Pancreas (tissue), 10 donors: ENCODE measurements at places on chromosomes 2 and 18.

- DNase-seq: no peak
Observed at GRCh38 chr18:74817576-74817975, 219.9 kb downstream of the ZNF407 start.

- DNase-seq: peak; percentile 94
Observed at GRCh38 chr2:235049069-235049468, 97.3 kb downstream of the SH3BP4 start.

DNA sequence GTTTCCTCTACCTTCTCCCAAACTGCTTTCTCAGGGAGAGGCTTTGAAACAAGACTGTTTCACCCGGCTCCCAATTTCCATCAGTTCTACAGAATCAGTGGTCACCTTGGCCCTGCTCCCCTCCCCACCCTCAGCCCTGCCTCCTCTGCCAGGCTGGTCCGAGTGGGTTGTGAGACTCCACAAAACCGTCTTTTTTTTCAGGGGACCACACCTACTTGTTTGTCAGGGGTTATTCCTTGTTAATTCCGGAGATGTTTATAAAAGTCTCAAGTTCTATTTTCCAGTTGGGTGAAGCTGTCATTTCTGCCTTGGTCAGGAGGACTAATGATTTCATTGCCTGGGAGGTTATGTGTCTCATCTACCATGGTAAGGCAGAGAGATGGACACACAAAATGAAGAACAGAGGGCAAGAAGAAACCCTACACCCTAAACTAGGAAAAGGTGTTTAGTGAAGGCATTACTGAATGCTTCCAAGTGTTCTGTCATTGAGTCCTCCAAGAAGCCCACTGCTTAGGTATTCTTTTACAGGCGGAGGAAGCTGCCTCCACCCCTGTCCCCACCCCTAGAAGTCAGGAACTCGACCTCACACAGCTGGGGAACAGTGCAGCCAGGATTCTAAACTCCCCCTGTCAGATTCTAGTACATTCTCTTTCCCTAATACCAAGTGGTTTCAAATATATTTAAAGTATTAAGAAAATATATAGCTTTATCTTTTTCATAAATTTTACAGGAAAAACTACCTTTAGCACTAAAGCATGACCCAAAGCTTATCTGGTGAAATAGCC lies 46.3 kb downstream of the COPS8 start:
- DNase-seq: no peak

- DNase-seq: no peak
Observed at GRCh38 chr2:196657333-196657732, 17.8 kb downstream of the CCDC150 start.

DNA sequence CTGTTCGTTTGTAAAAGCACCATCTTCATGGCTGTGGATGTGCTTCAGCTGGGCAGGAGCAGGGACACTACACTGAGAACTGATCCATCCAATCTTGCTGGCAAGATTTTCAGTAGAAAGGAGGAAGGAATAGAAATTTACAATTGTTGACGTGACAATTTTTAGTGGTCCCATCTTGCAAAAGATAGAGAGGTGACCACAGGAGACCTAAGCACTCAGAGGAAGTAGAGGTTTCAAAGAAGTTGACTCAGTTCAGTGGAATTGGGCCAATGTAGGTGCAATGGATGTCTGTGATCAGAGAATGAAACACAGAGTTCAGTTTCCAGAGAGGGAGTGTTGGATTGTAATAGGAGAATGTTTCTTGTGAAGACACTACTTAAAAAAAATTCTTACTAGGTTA lies 1.4 kb downstream of the UGT1A5 start:
- DNase-seq: no peak

DNA sequence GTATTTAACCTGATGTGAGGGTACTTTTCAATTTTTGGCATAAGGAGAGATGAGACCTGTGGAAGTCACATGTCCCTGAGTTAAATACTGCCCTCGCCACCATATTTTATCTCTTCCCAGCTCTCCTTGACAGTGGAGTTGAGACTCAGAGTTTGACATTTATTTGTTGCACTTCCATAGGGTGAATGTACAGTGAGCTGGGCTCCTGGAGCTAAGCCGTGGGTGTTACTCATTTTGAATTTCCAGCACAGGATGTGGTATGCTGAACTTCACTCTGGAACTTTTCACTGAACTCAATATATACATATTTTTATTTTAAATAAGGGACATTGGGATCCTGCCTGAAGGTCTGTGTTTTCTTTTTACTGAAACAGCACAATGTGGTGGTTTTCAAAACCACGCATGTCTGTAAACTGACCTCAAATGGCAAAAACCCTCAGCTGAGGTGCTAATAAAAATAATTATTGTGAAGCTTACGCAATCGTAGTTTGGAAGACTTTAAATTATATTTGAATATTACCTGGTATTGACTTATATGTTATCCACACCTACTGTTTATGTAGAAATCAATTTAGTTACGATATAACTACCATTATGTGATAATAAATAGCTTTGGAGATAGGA lies 12.1 kb downstream of the RNF144A start:
- no peak for DNase-seq

DNA sequence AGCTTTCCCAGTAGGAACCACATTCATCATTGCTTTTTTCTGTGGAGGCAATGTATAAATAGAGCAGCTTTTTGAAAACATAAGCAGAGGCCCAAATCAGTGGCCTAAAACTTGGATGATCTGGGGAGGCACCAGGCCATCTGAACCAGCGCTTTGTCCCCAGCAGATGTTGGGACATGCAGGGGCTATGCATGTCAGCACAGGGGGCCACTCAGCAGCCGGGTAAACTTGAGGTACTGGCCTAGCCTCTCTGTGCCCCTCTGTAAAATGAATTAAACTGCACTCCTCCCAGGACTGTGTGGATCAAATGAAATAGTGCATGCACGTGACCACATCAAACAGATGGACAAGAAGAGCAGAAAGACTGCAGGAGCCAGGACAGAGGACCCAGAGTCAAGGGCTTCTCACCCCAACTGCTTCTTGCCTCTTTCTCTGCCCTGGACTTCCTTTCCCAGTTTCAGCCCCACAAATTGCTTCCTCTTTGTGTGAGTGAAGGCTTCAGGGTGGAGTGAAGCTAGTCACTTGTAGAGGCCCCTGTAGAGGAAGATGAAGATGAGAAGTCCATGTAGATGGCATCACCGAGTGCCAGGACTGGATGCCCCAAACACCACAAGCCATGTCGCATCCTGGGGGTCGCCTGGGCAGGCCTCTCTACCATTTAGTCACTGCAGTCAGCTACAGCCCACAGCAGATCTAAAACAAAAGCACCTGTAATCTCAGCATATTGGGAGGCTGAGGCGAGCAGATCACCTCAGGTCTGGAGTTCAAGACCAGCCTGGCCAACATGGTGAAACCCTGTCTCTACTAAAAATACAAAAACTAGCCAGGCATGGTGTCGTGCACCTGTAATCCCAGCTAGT lies 53.2 kb downstream of the IMPA2 start:
- no peak for DNase-seq

- no peak for DNase-seq
Observed at GRCh38 chr2:168490015-168490874, 34.2 kb downstream of the CERS6 start.

DNA sequence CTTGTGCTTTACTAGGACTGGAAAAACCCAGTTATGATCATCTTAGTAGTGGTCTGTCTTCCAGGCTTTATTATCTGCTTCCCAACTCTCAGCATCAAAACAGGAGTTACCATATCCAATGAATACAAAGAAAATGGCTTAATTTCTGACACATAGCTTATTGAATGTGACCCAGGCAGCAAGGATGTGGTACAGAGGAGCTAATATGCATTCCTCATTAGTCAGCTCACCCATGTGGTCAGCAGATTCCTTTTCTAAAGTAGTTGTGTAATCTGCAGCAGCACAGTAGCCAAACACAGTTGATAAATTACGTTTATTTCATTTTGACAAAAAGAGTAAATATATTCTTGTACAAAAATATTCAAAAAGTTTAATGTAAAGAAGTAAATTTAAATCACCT lies 43.6 kb downstream of the TSPYL6 start:
- DNase-seq: no peak

DNA sequence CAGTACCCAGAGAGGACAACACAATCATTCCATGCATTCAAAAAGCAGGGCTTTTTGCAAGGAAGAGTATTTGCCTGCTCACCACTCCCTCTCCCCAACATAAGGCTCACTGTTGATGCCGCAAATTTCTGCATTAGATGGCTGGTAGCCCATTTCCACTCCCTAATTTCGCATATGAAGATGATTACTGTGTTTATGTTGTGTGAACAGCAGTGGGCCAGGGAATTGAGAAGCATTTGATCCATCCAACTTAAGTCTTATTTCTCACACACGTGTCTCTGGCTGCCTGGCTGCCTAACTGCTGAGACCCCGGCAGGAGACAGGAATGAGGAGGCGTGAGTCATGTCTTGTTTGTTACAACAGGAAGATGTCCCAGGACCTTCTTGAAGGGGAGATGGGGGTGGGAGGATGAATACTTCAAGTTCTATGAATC lies 294.1 kb downstream of the ALK start:
- no peak for DNase-seq

GRCh38 chr2:170088776-170089175 lies 89.2 kb upstream of the MYO3B start:
- no peak for DNase-seq

- DNase-seq: no peak
Observed at GRCh38 chr2:220506466-220506865, 879.0 kb downstream of the SLC4A3 start.

DNA sequence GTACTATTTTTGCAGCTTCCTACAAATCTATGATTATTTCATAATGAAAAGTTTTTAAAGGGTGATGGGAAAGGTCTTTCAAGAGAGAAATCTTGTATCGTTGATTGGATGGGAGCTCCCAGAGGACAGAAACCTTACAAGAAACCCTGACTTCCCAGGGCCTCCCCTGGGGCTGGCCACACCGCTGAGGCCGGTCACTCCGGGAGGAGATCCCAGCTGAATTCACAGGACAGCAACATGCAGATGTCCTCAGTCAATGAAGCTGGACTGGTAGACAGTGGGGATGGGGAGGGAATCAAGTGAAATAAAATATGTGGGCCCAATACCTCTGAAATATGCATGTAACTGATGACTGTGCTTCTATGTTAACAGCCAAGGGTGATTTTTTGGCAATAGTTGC lies 135.6 kb downstream of the TFCP2L1 start:
- DNase-seq: no peak

GRCh38 chr2:138474100-138474825 lies 27.3 kb upstream of the SPOPL start:
- no peak for DNase-seq

- no peak for DNase-seq
Observed at GRCh38 chr18:55868909-55869308, 280.9 kb upstream of the TCF4 start.

- peak; percentile 77 for DNase-seq
Observed at GRCh38 chr18:3044931-3045698, 32.2 kb upstream of the LPIN2 start.

- DNase-seq: no peak
Observed at GRCh38 chr2:120600786-120601185, 134.9 kb upstream of the GLI2 start.

DNA sequence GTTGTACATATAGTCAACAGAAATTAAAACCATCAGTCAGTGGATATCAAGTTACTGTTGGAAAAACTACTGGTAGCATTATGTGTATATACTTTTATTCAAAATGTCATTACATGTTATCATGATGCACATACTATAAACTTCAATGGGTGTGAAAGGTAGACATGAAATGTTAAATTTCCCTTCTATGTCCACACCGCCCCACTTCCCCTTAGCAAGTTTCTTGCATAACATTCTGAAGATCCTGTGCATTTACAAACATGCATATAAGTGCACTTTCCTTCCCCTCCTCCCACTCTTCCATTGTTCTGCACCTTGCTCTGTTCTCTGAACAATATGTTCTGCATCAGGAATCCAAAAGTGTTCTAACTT lies 16.6 kb upstream of the HK2 start:
- DNase-seq: no peak

- no peak for DNase-seq
Observed at GRCh38 chr18:47120428-47120827, 29.9 kb downstream of the HDHD2 start.

DNA sequence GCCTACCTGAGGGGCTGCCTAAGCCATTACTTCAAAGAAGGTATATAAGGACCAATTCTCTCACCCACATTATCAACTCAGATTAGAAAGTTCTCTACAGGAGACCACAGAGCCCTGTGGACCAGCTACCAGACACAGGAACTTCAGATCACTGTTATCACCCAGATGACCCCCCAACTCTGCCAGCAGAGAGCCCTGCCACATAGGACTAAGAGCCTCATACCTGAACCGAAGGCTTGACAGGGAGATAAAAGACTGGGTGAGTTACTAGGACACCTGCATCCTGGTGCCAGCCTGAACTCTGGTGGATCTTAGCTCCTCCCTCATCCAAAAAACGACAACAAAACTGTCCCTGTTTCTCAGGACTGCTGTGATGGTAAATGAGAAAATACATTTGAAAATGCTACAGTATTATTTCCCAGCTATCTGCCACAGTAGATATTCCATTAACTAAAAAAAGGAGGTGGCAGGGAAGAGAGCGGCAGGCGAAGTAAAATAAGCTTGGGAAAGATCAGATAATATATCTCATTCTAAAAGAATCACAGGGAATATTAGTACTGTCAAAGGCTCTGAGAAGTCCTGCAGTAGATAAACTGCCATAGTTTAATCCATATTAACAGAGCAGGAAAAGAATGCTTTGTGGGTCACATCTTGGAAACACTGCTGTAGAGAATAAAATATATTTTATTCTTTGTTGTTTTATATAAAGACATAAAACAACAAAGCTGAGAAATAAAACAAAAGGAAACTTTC lies 79.7 kb downstream of the STK39 start:
- no peak for DNase-seq

DNA sequence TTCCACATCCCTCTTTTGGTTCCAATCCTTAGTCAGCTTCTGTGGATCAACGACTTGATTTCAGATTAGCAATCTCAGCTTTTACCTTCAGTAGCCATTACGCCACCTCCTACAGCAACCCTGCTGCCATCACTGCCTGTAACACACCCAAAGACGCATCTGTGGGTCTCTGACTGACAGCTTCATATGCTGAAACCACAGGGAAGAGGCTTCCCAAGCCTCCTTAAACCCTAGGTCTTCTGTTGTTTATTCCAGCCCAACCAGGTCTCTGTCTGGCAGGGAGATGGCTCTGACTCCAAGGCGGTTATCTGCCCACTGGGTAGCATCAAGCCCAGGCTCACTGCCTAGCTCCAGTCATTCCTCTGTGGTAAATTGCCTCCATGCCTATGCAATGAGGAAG lies 28.6 kb upstream of the TRIB2 start:
- no peak for DNase-seq

DNA sequence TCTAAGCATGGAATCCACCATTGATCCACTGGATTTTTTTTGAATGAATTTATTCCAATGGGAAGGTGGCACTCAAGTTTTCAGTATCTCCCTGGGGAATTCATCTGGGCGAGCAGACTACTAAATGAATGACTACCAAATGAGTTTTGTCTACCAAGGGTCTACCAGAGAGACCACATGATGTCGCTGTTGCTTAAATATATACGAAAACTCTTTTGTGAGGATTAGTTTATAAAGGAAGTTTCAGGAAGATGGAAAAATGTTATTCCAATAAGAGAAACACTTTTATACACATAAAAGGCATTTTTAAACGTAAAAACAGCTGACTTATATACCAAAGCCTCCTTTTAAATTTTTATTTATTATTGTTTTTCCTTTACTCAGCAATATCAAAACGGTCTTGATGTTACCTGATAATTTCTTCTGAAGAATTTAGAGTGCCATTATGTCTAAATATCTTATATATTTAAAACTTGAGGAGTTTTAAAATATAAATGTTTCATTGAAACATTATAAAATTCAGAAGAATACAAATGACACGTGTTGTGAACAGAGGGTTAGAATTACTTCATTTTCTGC lies 139.7 kb downstream of the HRH4 start:
- DNase-seq: no peak

GRCh38 chr18:67511840-67512239 lies 4.7 kb downstream of the DSEL start:
- DNase-seq: no peak

GRCh38 chr18:51437280-51438271 lies 240.1 kb upstream of the MEX3C start:
- DNase-seq: no peak
